ENCODE measurements at places on chromosomes 3 and 15. TPM values are rescaled to one million over a fixed set of nuclear protein-coding genes. Genes with fewer than 3 reads are reported as not detected.

Gene NR2F2
- total RNA-seq, result 18.7 TPM

Gene UNC13C
- total RNA-seq, result not detected

Gene BSN
- 0.10 TPM for total RNA-seq

Gene GOLGA8O
- 0.10 TPM for total RNA-seq

Gene CCR8
- total RNA-seq, result not detected

Gene TLR9
- not detected for total RNA-seq

Gene SUSD5
- total RNA-seq, result 4.6 TPM

Gene TMEM89
- total RNA-seq, result not detected

Gene SPG21
- total RNA-seq, result 80.7 TPM

Gene PRKCI
- 26.9 TPM for total RNA-seq

Gene P2RY12
- not detected for total RNA-seq

Gene IL5RA
- total RNA-seq, result not detected

Gene DNAH12
- total RNA-seq, result 1.6 TPM

Gene GP5
- not detected for total RNA-seq

Gene HIGD2B
- not detected for total RNA-seq

Gene PTX3
- 12.7 TPM for total RNA-seq

Gene ADPRH
- 5.6 TPM for total RNA-seq

Gene FETUB
- total RNA-seq, result not detected

Gene DUOXA2
- not detected for total RNA-seq

Gene APOD
- 1.6 TPM for total RNA-seq

Gene SAMD7
- total RNA-seq, result not detected

Gene PRSS50
- not detected for total RNA-seq

Gene GUCA1C
- total RNA-seq, result not detected

Gene PAK6
- 9.5 TPM for total RNA-seq

Gene C3orf80
- total RNA-seq, result 0.48 TPM

Gene CDHR4
- not detected for total RNA-seq

Gene RAF1
- 127 TPM for total RNA-seq

Gene CNTN4
- not detected for total RNA-seq

Gene AMIGO3
- 1.1 TPM for total RNA-seq

Gene CD80
- total RNA-seq, result not detected

All from RPMI7951 (cell line).